Stimulated activated CD8-positive, alpha-beta memory T cell treated with anti-CD3 and anti-CD28 coated beads, Interleukin-15, amount 100 ng/mL, for 1 hour (primary cell): ENCODE measurements at places on chromosomes 12 and 14.

DNA sequence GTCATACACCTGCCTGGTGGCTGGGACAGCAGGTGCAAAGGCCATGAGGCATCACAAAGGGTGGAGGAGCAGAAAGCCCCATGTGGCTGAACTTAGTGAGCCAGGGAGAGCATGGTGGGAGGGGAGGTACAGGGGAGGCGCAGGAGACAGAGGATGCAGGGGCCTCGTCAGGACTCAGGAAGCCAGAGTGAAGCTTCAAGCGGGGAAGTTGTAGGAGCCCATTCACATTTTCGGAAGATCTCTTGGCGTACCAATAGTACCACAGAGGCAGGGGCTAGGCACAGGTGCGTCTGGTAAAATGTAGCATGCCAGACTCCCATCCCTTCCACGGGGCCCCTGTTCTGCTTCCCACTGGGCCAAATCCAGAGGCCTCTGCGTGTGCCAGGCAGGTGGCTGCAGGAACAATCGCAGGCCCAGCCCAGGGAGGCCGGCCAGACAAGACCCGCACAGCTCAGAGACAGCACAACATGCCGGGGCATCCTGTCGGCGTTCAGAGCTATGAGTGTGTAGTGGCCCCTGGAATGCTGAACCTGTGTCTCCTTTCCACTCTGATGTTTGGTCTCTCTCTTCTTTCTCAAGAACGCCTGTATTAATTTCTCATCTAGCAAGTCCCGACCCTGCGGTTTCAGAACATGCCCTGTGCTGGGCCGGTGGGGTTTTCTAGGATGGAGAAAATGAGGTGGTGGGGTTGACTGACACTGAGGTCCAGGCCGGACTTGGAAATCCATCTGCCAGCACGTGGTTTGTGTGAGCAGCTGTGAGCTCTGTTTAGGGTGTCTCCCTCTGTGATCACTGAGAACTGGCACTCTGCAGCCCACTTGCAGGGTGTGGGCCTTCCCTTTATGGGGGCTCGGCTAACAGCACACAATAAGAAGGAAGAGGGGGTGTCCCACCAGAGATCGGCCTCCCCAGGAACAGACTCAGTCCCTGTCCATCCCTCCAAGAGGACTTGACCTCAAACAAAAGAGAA is 5.5 kb upstream of the TMEM132D start:
- no peak for DNase-seq

- DNase-seq = peak; percentile 29
Measured at GRCh38 chr14:99793213-99794150, at the start of gene EML1. EML1 (plus strand) TSS chr14:99793413; CDS start chr14:99793477, 64 bp downstream.

DNA sequence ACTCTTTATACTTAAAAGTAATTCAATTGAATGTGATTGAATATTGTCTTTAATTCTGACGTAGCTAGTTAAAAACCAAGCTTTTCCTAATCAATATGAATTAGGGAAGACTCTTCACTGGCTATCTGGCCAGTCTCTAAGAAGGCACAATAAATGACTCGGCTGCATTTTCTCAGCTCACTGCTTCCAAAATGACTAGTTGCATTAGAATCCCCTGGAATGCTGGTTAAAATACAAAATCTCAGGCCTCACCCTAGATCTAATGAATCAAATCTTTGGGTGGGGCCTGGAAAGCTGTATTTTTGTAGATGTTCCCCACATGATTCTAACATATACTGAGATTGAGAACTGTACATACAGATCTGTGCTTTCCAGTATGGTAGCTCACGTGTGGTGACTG is 242.1 kb downstream of the CHST11 start:
- no peak for DNase-seq

GRCh38 chr14:23632461-23633159 is 3.6 kb upstream of the DHRS2 start:
- DNase-seq = no peak

DNA sequence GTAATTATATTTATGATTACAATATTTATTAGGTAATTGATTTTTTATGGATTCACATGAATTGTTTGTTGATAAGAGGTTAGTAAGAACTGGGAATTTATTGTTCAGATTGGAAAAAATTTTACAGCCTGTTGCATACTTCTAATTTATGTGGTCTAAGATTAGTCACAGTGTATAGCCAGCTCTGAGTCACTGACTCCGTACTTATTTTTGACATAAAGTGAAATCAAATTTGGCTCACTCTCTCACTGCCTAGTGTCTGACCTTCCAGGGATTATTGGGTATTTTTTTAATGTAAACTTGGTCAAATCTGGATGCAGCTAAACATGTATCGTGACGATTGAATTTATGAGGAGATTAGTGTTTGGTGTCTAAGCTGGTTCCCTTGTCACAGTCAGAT is 109.3 kb downstream of the PTPRQ start:
- DNase-seq = no peak

DNA sequence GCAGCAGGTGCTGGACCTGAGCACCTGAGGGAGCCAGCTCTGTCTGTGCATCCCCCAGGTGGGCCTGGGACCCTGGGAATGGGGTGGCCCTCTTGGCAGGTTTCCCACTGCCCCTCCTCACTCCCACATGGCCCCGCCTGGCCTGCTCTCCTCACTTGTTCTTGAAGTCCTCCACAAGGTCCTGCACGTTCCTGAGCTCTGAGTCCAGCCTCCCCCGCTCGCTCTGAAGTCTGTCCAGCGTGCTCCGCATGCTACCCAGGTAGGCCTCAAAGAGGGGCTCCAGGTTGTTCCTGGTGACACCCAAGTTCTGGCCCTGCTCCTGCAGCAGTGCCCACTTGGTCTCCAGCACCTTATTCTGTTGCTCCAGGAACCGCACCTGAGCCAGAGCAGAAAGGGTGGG is 2.9 kb downstream of the KRT79 start:
- no peak for DNase-seq

GRCh38 chr12:65084579-65084978 is 36.5 kb downstream of the WIF1 start:
- DNase-seq = no peak

GRCh38 chr12:17592472-17592871 is 497.5 kb downstream of the RERGL start:
- DNase-seq = no peak

DNA sequence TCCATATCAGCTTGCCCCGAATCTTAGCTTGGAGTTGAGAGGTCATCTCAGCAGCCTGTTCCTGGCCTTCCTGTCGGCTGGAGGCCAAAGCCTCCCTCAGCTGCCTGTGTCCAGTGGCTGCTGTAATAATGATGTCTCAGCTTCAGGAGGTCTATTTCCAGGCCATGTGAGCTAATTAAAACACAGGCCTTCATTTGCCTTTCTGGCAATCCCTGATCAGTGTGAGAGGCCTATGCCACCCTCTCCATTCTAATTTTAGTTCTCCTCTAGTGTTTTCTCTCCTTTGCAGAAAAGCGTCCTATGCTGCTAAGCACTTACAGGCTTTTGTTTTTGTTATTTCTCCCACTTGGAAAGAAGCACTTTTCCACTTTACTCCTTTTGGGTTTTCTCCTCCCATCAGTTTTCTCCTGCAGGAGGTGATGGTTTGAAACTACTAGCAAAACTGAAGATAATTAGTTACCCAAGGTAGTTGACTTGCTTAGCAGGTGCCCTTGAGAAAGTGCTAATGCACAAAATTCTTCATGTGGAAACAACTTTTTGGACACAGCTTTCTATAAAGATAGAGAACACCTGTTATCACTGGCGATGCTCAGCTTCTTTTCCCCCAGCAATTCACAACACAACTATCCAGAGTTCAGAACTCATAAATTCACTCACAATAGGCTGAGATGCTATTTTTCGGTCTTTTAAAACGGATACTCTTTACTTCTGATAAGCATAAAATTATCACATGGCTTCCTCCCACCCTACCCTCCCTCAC is 255.3 kb upstream of the GARIN6 start:
- DNase-seq = no peak

DNA sequence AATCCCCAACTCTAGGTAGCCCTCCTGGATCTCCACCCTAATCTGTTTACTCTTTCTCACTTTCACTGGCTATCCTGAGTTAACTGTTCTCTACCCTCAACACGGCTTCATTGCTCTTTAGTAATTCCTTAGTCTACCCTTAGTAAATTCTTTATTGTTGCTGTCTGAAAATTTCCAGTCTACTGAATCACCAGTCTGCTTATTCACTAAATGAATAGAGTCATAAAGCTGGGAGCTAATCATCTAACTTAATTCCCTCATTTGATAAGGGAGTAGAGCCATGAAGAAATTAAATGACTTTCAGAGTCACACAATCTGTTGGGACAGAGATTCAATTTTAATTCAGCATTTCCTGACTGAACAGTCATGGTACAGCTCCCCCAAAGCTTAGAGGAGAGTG is 36.5 kb downstream of the YEATS4 start:
- no peak for DNase-seq

DNA sequence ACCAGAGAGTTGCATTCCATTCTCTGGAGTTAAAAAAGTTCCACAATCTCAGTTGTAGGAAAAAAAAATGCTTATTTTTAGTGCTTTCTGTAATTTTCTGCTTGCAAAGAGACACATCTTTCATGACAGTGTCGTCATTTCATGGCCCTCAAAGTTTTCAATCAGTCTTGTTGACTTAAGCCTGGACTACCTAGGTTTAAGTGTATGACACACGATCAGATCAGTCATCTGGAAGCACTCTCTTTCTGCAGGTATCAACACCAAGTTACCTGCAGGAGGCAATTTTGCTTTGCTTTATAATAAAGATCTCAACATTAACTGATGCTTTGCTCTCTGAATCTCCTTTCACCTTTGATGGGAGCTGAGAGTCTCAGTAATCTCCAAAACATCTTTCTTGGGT is 251.6 kb downstream of the BCAT1 start:
- no peak for DNase-seq

- no peak for DNase-seq
Measured at GRCh38 chr12:123091230-123092150, 59.4 kb downstream of the PITPNM2 start.

DNA sequence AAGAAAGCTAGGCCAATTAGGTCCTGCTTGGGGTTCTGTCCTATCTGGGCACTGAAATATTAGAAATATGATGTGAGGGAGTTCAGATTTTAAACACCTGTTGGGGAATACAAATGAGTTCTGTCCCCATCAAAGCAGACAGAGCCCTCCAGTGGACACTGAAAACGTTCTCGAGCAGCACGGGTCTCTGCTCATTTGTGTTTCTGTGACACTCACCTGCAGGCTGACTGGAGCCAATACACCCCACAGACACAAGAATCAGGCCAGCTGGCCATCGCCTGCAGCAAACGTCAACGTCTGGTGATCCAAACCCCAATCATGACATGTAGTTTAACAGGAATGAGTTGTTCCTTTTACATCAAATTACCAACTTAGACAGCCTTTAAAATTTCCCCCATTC is 493.4 kb upstream of the TMEM132C start:
- no peak for DNase-seq

DNA sequence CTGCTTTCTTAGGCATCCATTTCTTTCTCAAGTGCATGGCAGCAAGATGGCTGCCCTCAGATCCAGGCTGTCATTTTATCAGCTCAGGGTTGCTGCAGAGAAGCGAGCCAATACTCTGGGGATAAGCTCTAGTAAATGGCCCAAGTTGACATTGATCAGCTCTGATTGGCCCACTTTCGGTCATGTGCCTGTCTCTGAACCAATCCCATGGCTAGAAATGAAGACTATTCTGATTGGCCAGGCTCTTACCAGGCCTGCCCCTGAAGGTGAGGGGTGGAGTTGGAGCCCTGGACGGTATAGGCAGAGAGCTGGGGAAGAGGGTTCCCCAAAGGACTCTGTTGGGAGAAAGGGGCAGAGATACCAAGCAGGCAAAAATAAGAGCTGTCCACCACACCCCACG is 41.4 kb downstream of the MYO1H start:
- no peak for DNase-seq

DNA sequence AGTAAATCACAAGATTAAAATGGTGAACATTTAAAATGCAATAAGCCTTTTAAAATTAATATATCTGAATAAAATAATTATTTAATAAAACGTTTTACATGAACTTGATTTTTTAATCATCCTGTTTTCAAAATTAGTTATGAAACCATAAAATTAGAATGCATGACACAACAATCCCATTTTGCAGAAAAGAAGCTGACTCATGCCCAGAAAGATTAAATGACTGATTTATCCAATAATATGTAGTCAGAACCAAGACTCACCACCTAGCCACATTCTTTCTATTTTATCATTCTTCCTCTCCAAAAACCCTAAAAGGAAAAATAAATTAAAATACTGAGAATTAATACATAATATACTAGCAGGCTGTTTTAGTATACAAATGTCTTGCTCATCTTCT is 83.0 kb upstream of the LGR5 start:
- no peak for DNase-seq

GRCh38 chr12:107267604-107268003 is 174.3 kb upstream of the CRY1 start:
- no peak for DNase-seq

GRCh38 chr14:49623941-49624839 is 3.6 kb downstream of the MGAT2 start:
- no peak for DNase-seq

- DNase-seq = no peak
Measured at GRCh38 chr14:64910847-64911495, 3.3 kb upstream of the CHURC1 start.

DNA sequence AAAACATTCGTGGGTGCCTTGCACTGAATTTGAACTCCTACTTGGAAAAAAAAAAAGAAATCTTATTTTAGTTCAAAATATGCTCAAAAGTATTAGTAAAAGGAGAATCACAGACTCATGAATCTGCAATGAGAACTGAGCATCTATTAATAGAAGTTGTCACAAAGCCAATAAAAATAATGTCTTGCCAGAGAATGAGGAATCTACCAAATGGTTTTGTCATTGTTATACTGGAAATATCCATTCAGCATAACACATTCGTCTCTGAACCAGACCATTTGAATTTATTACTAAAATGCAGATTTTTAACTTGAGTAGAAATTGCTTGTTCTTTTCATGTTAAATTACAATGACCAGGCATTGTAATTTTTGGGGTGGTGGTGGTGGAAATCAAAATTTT is 11.6 kb upstream of the PTPRB start:
- DNase-seq = no peak

- DNase-seq = no peak
Measured at GRCh38 chr14:73743431-73743931, 29.3 kb upstream of the PNMA1 start.

DNA sequence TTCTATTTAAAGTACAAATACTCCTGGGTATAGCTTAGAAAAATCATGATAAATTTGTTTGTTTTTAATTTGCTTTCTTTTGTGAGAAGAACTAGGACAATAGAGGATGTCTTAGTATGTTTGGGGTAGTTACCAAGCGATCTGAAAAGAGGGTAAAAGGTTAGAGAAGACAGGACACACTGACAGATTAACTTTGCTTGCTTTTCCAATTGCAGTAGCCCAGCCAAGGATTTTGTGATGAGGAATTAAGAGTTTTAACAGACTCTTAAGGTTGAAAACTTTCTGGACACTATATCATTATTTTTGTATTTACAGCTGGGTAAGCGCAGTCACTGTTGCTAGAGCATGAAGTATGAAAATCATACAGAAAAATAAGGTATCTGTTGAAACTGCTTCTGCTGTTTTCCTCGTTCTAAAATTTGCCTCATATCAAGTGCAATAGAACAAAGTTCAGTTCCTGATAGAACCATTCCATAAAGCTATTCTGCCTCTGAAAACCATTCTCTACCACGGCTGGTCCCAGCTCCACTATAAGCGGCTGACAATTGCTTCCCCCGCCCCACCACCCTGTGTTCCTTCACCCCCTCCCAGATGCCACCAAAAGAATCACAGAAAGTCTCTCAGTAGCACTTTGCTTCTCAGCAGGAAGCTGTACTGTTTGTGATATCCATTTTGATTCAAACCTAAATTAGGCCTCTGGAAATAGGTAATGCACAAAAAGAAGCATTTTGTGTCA is 413.4 kb downstream of the BCAT1 start:
- no peak for DNase-seq

GRCh38 chr12:71061451-71061850 is 96.3 kb downstream of the TSPAN8 start:
- no peak for DNase-seq
